ENCODE measurements at places on chromosomes 7 and 10.

DNA sequence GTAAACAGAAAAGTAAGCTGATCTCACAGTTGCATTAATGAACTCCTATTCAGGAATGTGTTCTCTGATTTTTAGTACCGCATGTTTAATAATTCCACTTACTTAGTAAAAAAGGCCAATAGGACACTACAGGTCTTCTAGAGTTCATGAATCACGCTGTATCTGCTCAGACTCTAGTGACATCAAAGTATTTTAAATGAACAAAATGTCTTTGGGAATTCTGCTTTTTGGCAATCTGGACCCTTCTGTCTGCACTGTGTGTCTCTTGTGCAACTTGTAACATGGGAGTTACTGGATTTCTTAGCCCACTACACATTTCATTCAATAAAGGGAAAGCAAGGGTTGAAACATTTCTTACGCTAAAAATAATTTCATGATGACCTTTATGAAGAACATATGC lies 50.2 kb downstream of the RABGEF1 start:
- DNase-seq: no peak

GRCh38 chr10:22321156-22321923 lies 441 bp downstream of the BMI1 start:
- DNase-seq: peak; percentile 74

GRCh38 chr7:293681-294439 lies 3.9 kb downstream of the FOXL3 start:
- no peak for DNase-seq

DNA sequence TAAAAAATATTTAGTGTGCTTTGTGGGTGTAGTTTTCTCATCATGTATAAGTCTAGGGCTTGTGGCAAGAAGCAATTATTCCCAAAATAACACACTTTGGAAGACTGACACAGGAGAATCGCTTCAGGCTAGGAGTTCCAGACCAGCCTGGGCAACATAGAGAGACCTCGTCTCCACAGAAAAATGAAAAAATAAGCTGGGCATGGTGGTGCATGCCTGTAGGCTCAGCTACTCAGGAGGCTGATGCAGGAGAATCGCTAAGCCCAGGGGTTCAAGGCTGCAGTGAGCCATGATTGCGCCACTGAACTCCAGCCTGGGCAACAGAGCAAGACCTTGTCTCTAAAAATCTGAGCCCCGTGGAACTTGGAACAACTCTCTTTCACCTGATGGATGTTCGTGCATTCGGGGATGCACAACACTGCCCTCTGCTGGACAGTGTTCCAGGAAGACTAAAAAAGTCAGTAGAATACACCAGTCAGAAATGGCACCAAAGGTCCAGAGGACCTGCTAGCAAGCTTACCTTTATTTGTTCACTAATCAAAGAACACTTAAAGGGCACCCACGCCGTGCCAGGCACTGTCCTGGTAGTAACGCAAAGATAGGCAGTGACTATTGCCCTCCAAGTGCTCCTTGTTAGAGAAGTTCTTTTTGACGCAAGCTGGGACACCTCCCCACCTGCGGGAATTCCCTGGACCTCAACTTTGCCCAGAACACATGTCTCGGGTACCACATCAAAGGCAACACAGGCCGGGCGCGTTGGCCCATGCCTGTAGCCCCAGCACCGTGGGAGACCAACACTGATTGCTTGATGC lies 81.9 kb upstream of the CALN1 start:
- DNase-seq: peak; percentile 13

GRCh38 chr10:77317221-77317620 lies 320.4 kb downstream of the KCNMA1 start:
- no peak for DNase-seq

GRCh38 chr10:34224639-34225038 lies 590.5 kb downstream of the PARD3 start:
- no peak for DNase-seq

- DNase-seq: no peak
Measured at GRCh38 chr10:33302208-33302829, 32.1 kb downstream of the NRP1 start.

DNA sequence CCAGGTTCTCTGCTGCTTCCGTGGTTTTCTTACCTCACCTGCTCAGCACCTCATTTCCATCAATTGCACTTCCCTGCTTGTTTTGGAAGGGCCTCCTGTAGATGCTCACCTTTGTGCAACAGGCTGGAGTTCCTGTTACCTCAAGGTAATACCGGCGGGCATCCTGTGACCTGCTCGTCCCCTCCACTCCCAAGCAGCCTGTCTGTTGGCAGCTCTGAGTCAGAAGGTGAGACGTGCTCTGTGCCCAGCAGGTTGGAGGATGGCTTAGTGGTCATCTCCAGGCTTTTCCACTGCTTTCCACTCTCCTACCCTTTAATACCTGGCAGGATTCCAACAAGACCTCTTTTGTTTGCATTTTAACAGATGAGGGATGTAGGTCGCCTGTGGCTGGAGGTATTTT lies 86.0 kb downstream of the CAMK1D start:
- no peak for DNase-seq

- no peak for DNase-seq
Measured at GRCh38 chr10:118840071-118840775, 85.5 kb upstream of the CACUL1 start.

- DNase-seq: no peak
Measured at GRCh38 chr7:35037211-35037525, at the start of gene DPY19L1. TSS of gene DPY19L1 (minus strand) at chr7:35037485. CDS start at chr7:35037394, 91 bp downstream.

DNA sequence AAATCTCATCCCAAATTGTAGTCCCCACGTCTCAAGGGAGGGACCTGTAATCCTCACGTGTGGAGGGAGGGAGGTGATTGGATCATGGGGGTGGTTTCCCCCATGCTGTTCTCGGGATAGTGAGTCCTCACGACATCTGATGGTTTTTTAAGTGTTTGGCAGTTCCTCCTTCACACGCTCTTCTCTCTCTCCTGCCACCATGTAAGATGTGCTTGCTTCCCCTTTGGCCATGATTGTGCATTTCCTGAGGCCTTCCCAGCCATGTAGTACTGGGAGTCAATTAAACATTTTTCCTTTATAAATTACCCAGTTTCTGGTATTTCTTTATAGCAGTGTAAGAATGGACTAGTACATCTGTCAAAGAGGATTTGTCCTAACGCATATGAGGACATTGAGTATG lies 59.5 kb downstream of the RGS10 start:
- no peak for DNase-seq

- DNase-seq: no peak
Measured at GRCh38 chr10:103506061-103506460, 12.6 kb downstream of the NEURL1 start.

GRCh38 chr10:130190055-130190736 lies 54.0 kb downstream of the GLRX3 start:
- DNase-seq: peak; percentile 95

DNA sequence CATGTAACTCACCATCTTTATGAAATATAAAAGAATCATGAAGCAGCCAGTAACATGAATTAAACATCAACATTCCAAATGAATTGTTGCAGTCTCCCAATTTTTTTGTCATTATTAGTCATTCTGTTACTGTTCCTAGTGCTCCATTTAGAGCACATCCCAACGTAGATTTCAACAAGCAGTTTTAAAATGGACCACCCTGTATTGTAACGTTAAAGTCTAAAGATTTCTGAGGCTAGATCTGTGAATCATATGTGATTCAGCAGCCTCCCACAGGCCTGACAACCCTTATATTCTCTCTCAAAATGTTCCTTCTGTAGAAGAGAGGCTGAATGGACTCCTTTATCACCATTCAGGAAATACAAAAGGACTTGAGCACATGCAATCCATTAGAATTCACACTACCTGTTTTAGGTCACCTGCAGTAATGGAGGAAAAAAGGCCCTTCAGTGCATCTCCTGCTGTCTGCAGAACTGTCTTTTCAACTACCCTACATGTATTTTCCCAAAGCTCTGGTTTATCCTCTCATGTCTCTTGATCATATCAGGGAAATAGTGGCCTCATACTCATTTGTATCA lies 81.4 kb downstream of the CACNA2D1 start:
- DNase-seq: no peak

GRCh38 chr10:42883993-42884983 lies 101.7 kb downstream of the BMS1 start:
- no peak for DNase-seq

- DNase-seq: no peak
Measured at GRCh38 chr10:65413001-65413400, 1512.8 kb upstream of the LRRTM3 start.

DNA sequence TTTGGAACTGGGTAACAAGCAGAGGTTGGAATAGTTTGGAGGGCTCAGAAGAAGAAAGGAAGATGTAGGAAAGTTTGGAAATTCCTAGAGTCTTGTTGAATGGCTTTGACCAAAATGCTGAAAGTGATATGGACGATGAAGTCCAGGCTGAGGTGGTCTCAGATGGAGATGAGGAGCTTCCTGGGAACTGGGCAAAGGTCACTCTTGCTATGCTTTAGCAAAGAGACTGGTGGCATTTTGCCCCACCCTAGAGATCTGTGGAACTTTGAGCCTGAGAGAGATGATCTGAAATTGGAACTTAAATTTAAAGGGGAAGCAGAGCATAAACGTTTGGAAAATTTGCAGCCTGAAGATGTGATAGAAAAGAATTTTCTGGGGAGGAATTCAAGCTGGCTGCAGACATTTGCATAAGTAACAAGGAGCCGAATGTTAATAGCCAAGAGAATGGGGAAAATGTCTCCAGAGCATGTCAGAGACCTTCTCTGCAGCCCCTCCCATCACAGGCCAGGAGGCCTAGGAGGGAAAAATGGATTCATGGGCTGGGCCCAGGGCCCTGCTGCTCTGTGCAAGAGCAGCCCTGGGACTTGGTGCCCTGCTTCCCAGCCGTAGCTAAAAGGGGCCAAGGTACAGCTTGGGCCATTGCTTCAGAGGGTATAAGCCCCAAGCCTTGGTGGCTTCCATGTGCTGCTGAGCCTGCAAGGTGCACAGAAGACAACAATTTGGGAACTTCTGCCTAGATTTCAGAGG lies 3.6 kb downstream of the PDSS1 start:
- no peak for DNase-seq

- no peak for DNase-seq
Measured at GRCh38 chr7:75842836-75843446, 29.3 kb upstream of the CCL24 start.

DNA sequence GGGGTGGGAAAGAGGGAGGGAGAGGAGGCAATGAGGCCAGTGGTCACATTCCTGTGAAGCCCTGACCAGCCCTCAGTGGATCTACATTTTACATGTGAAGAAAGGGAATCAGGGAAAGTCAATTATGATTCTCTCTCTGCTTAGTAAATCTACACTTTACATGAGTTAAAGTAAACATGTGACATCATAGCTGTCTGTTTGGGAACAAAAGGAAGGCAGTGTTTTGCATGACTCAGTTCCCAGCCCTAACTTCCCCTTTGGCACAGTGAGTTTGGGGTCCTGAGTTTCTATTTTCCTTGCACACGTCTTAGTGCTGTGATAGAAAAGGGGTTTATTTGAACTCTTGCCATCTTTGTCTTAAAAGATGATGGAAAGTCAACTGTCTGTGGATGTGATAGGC lies 615.1 kb downstream of the SDK1 start:
- DNase-seq: no peak

DNA sequence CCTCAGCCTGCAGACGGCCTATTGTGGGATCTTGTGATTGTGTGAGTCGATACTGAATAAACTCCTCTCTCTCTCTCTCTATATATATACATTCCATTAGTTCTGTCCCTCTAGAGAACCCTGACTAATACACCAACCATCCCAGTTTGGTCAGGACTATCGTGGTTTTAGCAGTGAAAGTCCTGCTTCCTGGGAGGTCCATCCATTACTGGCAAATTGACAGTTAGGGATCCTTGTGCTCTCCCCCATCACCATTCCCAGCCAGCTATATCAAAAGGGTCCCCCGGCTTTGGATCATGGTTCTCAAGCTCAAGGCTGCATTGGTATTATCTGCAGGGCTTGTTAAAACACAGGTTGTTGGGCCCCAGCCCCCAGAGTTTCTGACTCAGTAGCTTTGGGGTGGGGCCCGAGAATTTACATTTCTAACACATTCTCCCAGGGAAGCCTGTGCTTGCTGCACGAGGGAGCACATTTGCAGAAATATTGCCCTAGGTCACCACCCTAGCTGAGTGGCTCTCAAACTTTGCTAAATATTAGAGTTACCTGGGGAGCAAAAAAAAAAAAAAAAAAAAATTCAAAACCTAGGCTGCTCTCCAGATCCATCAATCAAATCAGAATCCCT lies 899.1 kb upstream of the AUTS2 start:
- DNase-seq: no peak

GRCh38 chr7:149476791-149477190 lies 15.9 kb upstream of the ZNF777 start:
- DNase-seq: no peak

GRCh38 chr10:15723803-15724202 lies 4.1 kb upstream of the ITGA8 start:
- no peak for DNase-seq

GRCh38 chr7:25289518-25289917 lies 61.2 kb upstream of the NPVF start:
- DNase-seq: no peak

DNA sequence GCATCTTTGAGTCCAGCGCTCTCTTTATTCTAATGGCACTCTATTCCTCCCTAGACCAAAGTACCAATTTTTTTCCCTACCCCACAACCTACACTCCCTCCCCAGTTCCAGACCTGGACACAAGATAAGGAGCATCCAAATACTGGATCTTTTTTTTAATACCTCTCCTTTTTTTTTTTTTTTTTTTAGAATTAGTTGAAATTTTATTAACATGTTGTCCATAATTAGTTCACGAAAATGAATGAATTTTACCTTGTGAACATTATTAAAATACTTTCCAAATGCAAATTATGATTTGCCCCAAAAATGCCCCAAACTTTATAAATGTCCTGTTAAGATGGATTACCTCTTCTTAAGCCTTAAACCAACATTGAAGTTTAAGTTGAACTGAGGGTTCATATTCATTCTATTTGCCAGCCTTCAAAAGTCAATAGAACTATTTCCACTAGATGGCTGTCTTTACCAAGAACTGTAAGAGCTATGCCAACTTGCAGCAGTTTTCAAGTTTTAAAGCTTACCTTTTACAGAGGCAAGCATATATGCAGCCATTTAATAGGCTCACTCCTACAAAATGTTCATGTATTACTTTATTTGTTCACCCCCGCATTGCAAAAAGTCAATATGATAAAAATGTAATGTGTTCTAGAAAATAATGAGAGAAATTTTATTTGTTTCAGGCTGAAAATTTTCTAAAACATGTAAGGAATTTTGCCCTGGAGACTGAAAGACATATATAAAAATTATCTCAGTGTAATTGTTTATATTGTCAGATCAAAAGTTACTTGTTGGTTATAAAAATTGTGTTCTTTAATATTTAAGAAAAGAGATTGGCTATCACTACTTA lies 39.7 kb upstream of the TNKS2 start:
- DNase-seq: peak; percentile 28

DNA sequence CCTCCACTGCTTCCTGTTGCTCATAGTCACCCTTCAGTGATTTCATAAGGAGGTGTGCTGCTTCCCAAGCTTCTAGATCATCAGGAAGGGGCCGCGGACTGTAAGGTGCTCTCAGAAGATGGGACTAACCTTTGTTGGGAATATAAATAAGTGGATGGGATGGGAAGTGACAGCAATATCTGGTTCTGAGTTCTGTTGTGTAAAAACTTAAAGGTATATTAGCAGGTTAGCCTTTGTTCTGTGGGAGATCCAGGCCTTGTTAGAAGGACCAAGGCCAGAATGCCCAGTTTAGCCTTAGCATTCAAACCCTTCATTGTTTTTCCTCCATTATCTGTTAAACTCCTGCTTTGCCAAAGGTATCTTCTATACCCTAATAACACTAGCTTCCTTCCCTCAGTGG lies 12.4 kb downstream of the BUB3 start:
- no peak for DNase-seq

- DNase-seq: no peak
Measured at GRCh38 chr10:114749510-114749909, 72.1 kb upstream of the FHIP2A start.
